ENCODE measurements at places on chromosomes 6 and 20.

GRCh38 chr20:57872816-57873409, 163.1 kb upstream of the PMEPA1 start:
- DNase-seq, result no peak

- no peak for DNase-seq
These were observed 88.8 kb downstream of the MAP3K4 start for GRCh38 chr6:161080263-161080970.

DNA sequence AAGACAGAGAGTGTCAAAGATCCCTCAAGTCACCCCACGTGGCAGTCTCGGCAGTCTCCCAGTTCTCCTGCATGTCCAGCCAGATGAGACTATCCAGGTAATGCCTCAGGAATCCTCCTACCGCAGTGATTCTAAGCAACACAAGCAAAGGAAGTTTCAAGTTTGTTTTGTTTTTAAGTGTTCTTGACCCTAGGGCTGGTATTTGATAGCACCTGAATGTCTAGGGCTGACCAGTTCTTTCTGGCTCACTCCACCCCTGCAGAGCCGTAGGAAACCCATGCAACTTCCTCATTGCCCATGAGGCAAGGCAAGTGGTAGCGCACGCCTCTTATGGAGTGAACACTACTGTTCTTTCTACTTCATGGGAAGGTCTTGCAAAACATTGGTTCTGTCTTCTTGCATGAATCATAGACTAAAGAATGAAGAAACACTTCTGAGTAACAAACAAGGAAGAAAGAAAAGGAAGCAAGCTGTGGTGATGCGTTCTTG, 24.8 kb upstream of the FOXQ1 start:
- DNase-seq, result peak; percentile 75

DNA sequence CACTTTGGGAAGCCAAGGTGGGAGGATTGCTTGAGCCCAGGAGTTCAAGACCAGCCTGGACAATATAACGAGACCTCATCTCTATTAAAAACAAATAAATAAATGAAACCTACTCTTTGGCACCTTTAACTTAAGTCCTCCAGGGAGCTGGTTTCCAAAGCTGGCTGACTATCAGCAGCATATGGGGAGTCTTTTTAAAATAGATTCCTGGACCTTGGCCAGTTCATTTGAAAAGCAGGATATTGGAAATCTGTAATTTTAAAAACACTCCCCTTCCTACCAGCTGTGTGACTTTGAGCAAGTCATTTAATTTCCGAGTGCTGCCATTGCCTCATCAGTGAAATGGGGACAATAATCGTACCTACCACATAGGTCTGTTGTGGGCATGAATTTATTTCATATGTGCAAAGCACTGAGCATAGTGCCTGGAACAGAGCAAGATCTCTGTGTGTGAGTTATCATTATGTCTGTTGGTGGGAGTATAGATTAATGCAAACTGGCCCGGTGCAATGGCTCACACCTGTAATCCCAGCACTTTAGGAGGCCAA, 40.9 kb upstream of the PTPN1 start:
- no peak for DNase-seq

- no peak for DNase-seq
These were observed 61.9 kb upstream of the PKIB start for GRCh38 chr6:122548281-122548680.

DNA sequence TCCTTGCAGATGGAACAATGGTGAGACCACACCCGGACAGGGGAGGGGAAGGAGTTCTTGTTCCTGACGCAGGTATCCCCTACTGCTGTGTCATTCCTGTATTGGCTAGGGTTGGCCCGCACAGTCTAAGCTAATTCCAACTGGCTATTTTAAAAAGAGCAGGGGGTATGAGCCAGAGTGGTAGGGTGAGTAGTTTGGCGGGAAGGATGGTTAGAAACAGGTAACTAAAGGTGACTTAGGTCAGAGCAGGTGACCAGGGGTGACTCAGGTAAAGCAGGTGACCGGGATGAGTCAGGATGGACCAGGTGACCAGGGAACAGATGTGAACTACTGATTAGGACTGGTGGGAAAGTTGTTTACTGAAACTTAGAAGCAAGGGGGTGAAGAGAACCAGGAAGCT, 58.0 kb downstream of the ZNF292 start:
- DNase-seq, result no peak

- DNase-seq, result no peak
These were observed 34.8 kb upstream of the AFDN start for GRCh38 chr6:167791780-167792478.

- no peak for DNase-seq
These were observed 112.0 kb downstream of the ISM1 start for GRCh38 chr20:13333036-13333435.
